Activated CD4-positive, alpha-beta T cell treated with anti-CD3 and anti-CD28 coated beads, Interleukin-2, amount 50 U/mL, for 4 hours (primary cell): ENCODE measurements at places on chromosomes 1 and 21.

GRCh38 chr1:95876276-95876675 is 642.3 kb downstream of the RWDD3 start:
- DNase-seq = no peak

- DNase-seq = no peak
Observed at GRCh38 chr1:228454238-228454637, 32.9 kb upstream of the RNF187 start.

GRCh38 chr1:47784497-47784822 is 212.7 kb downstream of the TRABD2B start:
- DNase-seq = no peak

GRCh38 chr1:59549903-59550302 is 253.0 kb downstream of the FGGY start:
- no peak for DNase-seq

DNA sequence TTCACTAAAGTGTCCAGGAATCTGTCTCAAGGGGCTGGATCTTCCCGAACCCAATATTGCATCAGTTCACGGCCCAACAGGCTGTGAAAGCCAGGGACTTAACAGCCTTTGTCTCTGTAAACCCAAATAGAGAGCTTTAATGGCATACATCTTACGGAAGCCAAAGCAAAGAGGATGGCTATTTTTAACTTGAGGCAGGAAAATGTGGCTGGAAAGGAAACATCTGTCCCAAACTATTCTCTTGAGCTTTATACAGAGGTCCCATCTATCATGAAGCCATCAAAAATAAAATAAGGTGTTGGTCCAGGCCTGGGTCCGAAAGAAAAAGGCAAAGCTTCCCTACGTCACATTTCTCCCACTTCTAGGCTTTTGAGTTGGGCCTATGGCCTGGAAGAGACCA is 7.7 kb upstream of the CD34 start:
- DNase-seq = no peak

DNA sequence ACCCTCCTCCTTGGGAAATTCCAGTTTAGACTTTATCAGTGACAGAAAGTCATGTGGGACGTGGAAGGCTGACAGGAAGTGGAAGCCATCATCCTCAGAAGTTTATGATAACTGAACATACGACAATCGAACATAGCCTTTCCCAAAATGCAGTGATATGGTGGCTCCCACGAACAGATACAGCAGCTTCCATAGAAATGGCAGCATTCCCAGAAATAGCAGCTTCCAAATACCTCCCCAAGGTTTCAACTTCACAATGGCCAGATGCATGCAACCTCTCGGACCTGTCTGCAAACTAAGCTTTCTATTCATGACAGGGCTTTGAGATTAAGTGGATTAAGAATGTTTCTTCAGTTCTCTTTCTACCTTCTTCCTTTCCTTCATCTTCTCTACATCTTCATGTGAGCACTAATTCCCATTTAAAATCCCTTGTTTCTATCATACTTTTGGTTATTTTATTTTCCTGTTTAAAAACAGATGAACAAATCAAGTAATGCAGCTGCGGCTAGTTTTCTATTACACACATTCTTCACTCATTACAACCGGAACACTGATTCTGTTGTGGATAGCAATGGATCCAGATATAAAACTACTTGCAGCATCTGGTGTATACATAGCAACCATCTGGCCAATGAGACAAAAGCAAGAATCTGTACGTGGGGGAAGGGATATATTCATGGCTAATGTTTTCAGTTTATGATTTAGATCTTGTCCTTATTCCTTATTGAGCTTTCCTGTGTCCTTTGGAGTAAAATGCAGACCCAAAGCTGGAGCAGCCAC is 304.8 kb downstream of the BRINP3 start:
- no peak for DNase-seq

GRCh38 chr21:26140926-26141325 is 29.6 kb downstream of the APP start:
- DNase-seq = no peak
